ENCODE measurements at places on chromosomes 3 and 15.

DNA sequence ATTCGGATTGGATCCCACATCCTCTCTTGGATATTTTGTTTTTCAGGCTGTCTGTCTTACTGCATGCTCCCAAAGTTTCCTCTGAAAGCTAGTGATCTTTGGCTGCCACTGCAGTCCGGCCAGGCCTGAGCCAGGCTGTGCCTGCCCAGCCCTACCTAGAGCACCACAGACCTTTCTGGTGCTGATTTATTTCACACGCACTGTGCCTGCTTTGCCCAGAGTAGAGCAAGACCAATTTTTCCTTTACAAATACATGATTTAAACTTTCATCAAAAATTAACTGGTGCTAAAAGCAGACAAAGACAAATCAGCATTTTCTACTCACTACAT, 28.0 kb upstream of the NDUFB4 start:
- DNase-seq = no peak

DNA sequence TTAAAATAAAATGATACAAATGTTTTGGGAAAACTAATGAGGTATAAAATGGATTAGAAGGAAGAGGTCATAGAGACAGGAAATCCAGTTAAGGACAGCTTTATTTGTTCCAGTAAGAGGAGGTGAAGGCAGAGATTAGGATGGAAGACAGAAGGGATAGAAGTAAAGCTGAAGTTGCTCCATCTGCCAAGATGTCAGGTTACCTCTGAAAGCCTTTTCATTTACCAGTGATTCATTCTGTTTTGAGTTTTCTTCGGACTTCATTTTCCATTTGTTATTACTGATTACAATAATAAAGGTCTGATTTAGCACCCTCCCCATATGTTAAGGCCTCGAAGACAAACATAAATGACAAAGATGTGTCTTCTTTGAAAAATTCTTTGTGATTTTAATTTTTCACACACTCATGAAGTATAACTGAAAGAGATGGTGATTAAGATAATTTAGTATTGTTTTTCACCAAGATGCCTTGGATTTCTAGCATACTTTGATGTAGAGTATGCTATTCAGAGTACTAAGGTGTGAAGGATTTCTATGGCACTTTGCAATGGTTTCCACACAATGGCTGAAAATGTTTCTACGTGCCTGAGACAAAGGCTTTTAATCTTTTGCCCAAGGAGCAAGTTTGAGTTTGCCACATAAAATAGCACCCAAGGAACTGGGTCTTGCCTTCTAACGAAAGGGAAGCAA, 75.4 kb upstream of the PLAAT1 start:
- DNase-seq = no peak

DNA sequence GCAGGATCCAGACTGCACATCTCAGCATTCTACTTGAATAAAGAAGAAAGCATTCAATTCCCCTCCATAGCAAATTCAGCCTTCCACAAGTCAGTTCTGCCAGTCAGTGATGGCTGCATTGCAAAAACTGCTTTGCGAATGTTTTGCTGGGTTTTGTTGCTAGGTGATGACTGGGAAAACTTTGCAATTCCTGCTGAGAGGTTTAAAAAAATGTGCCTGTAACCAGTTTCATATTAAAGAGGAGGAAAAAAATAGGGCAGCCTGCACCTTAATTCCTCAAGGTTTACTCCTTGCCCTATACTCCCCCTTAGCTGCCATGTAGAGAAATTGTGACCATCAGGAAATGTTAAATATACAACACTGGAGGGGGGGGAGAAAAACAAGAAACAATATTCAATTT, 225.6 kb upstream of the ATP11B start:
- no peak for DNase-seq

DNA sequence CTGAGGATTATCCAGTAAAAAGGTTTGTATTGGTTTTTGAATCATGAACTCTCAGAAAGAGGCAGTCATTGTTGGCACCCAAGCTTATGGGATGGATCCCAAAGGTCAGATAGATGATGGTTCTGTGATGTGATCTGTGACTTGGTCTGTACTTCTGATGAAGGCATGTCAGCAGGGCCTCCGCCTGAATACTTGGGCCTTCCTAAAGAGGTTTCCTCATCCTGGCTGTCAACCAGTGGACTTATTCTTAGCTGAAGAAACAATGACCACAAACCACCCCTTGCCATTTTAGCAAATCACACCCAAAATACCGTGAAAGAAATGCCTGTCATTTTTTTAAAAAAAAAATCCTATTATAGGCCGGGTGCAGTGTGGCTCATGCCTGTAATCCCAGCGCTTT, 48.2 kb upstream of the SLC9A9 start:
- no peak for DNase-seq

- DNase-seq = no peak
Observed at GRCh38 chr15:68425428-68426060, 6.4 kb downstream of the ITGA11 start.

DNA sequence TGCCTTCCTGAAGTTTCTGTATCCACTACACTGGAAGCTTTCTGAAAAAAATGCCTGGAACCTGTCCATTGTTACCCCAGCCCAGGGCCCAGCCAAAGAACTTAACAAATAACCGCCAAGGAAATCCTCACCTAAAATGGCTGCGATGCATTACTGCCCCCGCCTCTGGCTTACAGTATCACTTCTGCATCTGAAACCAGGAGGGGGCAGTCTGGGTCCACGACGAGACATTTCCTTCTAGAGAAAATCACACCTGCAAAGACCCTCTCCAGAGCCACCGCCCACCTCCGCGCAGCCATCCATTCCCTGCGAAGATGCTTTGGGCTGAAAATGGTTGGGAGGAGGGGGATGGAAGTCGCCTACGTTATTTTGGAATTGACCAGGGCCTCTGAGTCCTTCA, 22.4 kb upstream of the CELF6 start:
- no peak for DNase-seq

DNA sequence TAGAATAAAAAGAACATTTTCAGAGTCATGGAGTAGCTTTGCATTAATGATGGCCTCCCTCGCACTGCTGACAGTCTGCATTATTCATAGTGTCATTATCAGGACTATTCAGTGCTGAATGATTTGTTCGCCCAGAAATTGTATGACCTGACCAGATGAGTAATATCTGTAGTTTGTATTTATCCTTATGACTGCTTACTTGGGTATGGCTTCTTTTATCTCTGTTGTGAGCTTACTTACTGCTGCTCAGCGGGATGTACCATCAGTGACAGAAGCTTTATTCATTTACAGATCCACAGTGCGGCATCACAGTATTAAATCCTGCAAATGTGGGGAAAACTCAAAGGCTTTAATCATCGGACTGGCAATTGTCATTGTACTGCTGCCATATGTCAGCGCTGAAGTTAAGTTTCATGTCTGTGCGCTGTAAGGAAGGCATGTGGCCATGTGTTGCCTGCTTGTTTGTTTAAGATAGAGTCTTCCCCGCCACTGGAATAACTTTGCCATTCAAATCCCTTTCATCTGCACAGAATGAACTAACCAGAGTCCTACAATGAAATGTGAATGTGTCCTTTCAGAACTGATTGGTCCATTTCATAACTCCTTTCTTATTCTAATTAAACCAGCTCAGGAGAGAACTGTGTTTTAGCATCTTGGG, 262.2 kb downstream of the CHL1 start:
- no peak for DNase-seq

DNA sequence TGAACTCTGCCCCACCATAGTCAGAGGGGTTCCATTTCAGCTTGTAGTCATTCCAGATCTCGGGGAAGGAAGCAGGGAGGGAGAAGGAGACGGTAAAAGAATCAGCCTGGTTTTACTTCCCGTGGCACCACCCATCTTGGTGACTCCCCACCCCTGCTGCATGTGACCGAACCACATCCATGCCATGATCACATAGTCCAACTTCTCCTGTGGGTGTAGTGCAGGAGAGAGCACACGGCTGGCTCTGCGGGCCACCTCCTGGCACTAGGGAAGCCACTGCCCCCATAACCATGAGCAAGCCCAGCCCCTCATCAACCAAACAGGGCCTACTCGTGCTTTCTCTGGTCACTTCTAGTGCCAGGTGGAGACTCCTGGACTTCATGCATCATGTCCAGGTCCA, 3.7 kb downstream of the CHRNA3 start:
- no peak for DNase-seq

- DNase-seq = no peak
Observed at GRCh38 chr3:12478326-12478725, 6.0 kb upstream of the TSEN2 start.

- no peak for DNase-seq
Observed at GRCh38 chr3:188390775-188391443, 237.0 kb downstream of the LPP start.

Data from RWPE1 (cell line).